ENCODE measurements at places on chromosomes 7 and 10.

DNA sequence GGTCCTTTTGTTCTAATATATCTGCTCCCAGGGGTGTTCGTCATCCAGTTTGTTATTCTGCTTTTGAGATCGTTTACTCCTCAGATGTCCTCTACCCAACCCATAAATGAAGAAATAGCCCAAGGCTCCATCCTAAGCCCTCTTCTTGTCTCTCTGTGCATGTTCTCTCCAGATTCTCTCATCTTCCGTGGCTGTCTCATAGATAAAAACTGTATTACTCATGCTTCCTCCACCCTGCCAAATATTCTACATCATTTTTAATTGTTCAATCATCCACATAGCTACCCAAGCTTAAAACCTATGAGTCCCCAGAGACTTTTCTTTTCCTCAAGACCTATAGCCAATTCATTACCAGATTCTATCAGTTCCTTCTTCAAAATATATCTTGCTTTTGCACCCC is 44.9 kb downstream of the CAV1 start:
- DNase-seq: no peak

DNA sequence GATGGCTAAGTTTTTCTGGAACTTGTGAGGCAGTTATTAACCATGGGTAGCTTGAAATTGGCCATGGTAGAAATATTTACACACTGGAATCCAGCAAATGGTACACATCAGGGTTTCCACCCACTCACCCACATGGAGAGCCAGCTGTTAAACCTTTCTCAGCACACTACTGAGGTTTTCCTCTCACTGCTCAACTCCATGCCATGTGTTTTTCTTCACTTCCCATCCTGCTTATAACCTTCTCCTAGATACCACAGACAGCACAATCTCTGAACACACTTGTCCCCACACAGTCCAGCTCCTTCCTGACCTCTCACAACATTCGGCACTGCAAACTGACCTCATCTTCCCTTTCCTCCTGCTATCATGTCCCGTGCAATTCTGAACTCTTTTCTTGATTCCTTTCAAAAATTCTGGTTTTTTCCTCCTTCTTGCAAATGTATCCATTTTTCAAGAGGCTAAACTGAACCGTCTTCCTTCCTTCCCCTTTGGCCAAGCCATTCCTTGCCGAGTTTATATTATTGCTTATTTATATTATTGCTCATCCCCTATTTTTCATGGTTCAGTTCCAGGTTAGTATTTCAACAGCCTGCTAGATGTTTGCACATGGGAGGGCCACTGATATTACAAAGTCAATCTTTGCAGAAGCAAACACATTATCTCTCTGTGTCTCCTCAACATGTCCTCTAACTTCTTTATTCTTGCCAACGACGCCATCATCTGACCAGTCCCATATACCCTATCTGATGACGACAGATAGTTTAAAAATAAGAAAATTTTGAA is 606.4 kb downstream of the SORCS1 start:
- no peak for DNase-seq

GRCh38 chr7:26588511-26588910 is 275.9 kb downstream of the SKAP2 start:
- DNase-seq: no peak

- no peak for DNase-seq
These were observed 546.6 kb downstream of the INHBA start for GRCh38 chr7:41156268-41156667.
